Occipital lobe (tissue), 3 donors: ENCODE measurements at places on chromosomes 12 and 14. TPM values are rescaled to one million over a fixed set of nuclear protein-coding genes. Genes with fewer than 3 reads are reported as not detected.

Gene CCDC88C
- 14.3 TPM for total RNA-seq

Gene KRT75
- not detected for total RNA-seq

Gene SLC10A1
- not detected for total RNA-seq

Gene NFATC4
- total RNA-seq: 5.1 TPM

Gene SLC7A8
- total RNA-seq: 3.4 TPM

Gene RFLNA
- 5.9 TPM for total RNA-seq

Gene NTF3
- total RNA-seq: 2.3 TPM

Gene ALDH1L2
- total RNA-seq: 9.7 TPM

Gene LALBA
- 0.47 TPM for total RNA-seq

Gene METTL25
- 35.6 TPM for total RNA-seq

Gene CISTR
- not detected for total RNA-seq

Gene RESF1
- total RNA-seq: 61.0 TPM

Gene SERPINA12
- total RNA-seq: not detected

Gene OR4K15
- not detected for total RNA-seq

DNA sequence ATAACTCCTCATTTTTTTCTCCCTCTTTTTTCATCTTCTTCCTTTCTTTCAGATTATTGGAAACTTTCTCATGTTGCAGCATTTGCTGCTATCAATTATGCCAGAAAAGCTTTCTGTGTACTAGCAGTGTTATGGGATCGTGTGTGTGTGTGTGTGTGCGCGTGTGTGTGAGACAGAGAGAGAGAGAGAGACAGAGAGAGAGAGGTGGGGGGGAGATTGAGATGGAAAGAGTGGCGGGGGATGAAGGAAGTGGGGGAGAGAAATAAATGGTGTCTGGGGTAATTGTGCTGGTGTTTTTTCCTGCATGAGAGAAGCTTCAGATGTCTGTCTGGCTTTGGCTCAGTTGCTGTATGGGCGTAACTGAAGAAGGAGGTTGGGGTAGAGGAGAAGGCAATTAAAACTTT is 268.9 kb downstream of the RAD51B start:
- no peak for DNase-seq

GRCh38 chr14:84064316-84065125 is 1465.4 kb upstream of the FLRT2 start:
- no peak for DNase-seq

DNA sequence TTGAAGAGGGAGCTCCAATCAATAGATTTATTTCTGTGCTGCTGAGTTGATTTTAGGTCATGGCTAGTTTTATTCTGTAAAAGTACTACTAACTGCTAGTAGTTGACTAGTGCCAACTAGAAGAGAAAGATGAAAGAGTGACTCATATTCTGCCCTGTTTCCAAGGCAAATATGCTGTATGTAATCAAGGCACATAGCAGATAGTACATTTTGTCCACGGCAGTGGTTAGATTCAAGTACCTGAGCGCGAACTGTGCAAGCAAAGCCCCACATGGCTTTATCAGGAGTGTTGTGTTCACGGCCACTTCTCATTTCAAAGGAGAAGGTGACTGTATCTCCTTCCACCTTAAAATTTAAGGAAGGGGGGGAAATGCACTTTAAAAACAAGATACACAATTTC is 126.8 kb downstream of the TRAFD1 start:
- no peak for DNase-seq

DNA sequence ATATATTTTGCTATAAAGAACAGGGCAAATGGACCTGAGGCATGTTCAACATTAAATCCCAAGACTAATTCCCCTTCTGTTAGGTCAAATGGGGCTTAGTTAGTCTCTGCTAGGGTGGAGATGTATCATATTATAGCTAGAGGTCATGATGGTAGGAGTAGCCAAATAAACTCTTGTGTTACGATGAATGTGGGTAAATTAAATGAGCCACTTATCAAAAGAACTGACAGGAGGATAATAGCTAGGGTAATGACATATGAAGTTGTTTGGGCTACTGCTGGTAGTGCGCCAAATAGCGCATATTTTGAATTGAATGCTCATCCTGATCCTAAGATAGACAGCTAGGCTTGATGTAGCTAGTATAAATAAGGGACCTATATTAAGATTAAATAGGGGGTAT is 445.0 kb downstream of the GXYLT1 start:
- no peak for DNase-seq

- DNase-seq: no peak
Observed at GRCh38 chr14:106455026-106455425, 928.6 kb downstream of the TMEM121 start.

- no peak for DNase-seq
Observed at GRCh38 chr12:7716381-7716780, 5.1 kb downstream of the DPPA3 start.

DNA sequence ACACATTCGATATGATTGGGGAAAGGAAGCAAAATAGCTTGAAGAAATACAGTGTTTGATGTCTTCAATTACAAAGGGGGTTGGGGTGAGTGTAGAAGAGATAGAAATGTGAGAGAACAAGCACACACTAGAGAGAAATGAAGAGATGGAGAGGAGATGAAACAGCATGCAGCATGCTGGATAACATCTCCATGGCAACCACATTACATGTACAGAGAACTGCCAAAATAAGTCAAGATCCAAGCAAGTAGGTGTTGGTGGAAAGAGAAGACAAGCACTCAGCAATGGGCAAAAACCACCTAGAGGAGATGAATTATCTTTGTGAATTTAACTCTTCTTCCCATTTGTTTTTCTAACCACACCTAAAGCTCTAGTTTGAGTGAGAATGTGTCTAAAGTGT is 289.8 kb downstream of the GRIN2B start:
- no peak for DNase-seq

DNA sequence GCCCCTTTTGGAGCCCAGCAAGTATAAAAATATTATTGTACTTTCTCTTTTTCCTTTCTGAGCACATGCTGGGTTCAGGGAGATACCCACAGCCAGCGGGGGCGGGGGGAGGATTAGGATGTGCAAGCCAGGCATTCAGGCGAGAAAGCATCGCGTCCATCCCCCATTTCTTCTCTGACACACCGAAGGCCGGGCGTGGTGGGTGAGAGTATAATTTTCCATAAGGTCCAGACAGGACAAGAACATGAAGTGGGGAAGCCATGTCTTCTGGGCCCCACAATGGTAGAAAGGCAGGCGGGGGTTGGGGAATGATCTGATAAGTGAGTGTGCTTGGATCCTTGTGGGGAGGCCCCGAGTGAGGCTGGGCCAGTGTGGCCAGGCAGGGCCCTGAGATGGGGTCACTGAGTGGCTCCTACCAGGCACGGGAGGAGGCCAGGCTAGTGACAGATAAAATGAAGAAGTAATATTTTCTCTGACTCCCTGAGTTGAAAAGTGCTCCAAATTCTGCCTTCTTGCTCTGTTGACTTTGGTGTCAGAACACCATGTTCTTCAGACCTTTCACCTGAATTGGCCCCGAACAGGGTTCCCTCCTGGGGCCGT is 10.7 kb upstream of the LRTM2 start:
- DNase-seq: no peak

- no peak for DNase-seq
Observed at GRCh38 chr12:99979471-99979870, 5.3 kb downstream of the ANKS1B start.

- DNase-seq: no peak
Observed at GRCh38 chr12:42469355-42470175, 120.0 kb downstream of the PRICKLE1 start.

GRCh38 chr14:56708704-56709103 is 101.6 kb downstream of the OTX2 start:
- no peak for DNase-seq

DNA sequence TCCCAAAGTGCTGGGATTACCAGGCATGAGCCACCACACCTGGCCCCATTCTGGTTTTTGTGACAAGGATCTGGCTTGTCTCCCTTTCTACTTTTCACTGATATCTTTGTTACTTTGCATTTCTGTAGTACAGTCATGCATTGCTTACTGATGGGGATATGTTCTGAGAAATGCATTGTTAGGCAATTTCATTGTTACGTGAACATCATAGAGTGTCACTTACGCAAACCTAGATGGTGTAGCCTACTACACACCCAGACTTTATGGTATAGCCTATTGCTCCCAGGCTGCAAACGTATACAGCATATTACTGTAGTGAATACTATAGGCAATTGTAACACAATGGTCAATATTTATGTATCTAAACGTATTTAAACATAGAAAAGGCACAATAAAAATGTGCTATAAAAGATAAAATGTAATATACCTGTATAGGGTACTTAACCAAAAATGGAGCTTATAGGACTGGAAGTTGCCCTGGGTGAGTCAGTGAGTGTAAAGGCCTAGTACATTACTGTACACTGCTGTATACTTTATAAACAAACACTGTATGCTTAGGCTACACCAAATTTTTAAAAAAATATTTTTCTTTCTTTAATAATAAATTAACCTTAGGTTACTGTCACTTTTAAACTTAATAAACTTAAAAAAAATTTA is 16.0 kb downstream of the MRPL42 start:
- no peak for DNase-seq

GRCh38 chr14:96826818-96827217 is 29.6 kb downstream of the VRK1 start:
- no peak for DNase-seq

GRCh38 chr12:91818227-91819131 is 327.2 kb downstream of the BTG1 start:
- DNase-seq: no peak

DNA sequence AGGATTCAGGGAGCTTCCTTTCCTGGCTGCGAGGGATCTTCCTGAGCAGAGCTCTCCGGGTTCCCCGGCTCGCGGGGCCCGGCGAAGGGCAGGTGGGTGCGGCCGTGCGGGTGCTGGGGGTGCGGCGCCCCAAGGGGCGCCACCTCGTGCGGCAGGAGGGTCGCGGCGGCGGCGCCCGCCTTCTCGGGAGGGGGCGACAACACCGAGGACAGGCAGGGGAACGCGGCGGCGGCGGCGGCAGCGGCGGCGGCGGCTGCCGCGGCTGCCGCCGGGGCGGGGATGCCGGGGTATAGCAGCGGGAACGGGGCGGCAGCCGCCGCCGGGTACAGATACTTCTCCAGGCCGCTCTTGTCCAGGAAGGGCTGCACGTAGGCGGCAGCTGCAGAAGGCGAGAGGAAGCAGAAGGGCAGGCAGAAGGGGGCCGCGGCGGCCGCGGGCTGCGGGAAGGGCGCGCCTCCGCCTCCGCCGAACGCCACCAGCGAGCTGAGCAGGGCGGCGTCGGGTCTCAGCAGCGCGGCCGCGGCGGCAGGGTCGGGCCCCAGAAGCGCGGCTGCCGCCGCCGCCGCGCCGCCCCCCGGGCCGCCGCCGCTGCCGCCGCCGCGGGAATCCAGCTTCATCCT is 2.7 kb downstream of the BHLHE41 start:
- DNase-seq: no peak

GRCh38 chr12:19382111-19382526 is 57.2 kb upstream of the AEBP2 start:
- no peak for DNase-seq

DNA sequence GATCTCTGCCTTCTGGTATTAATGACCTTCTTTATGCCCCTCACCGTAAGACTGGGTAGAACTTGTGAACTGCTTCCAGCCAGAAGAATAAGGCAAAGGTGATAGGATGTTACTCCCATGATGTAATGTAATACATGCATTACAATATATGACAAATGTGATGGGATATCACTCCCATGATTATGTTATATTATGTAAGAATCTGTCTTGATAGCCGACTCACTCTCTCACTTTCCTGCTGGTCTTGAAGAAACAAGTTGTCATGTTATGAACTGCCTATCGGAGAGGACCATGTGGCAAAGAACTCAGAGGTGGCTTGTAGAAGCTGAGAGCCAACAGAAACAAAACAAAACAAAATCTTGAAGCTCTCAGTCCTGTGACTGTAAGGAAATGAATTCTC is 30.6 kb upstream of the OSBPL8 start:
- no peak for DNase-seq

DNA sequence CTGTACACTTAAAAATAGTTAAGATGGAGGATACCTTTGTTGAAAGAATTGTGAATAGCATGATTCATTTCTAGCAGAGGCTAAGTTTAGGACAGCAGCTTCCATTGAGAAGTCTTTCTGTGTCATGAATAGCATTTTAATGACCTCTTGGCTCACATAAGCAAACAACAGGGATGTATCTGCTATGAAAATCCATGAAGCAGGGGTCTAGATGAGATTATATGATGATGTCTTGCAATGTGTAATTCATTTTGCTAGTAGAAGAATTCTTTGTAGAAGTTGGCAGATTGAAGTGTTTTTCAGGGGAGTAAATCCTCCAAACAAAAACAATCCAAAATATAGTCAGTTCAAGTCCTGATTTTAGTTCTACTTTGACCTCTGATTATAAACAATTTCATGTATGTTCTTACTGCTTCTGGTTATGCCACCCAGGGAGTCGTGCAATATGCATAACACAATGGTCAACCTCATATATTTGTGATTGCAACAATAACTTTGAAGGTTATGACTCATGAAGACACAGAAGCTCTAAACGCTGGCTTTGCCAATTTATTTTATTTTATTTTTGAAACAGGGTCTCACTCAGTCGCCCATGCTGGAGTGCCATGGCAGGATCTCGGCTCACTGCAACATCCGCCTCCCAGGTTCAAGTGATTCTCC is 6.9 kb upstream of the RD3L start:
- no peak for DNase-seq

- no peak for DNase-seq
Observed at GRCh38 chr14:54798465-54799124, 104.0 kb downstream of the GCH1 start.

DNA sequence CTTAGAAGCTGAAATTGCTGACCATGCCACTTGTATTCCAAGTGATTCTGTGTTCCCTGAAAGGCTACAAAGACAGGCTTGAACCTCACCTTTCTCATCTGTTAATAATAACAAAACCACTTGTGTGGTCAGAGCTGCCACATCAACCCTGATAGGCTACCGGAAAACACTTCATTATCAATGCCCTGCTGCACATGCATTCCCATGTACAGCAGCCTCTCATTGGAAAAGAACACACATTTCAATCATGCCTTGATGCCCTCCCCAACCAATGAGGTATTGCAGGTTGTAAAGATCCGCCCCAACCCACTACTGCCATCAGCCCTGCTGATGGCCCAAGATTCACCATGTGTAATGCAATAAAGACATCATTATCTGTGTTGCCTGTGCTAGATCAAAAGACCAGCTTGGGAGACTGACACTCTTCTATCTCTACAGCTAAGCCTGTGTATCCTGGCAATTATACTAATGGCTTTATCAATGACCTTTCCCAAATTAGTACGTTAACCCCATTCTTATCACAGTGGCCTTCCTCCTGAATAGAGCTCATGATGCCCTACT is 2.8 kb downstream of the GPR19 start:
- DNase-seq: no peak

GRCh38 chr12:129549656-129550055 is 354.2 kb downstream of the TMEM132D start:
- no peak for DNase-seq

GRCh38 chr14:23071244-23071920 is 14.1 kb upstream of the CDH24 start:
- no peak for DNase-seq
